ENCODE measurements at places on chromosomes 13 and 19.

DNA sequence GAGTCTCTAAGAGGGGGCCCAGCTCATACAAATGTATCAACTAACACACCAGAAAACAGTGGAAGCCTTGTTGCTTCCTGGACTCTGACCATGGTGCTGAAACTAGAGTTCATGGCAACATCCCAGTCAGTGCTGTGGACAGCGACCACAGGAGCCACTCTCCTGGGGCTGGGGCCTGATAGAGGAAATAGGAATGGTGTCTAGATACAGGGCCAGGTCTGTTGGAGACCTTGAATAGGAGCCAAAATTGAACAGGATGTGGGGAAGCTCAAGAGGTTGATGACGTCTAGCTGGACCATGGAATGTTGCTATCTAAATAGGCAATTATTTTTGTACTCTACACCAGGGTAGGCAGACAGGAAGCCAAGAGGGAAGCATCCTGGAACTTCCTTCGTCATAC, 21.7 kb downstream of the LILRB4 start:
- no peak for DNase-seq

GRCh38 chr13:85312071-85312470, 487.1 kb downstream of the SLITRK6 start:
- no peak for DNase-seq

DNA sequence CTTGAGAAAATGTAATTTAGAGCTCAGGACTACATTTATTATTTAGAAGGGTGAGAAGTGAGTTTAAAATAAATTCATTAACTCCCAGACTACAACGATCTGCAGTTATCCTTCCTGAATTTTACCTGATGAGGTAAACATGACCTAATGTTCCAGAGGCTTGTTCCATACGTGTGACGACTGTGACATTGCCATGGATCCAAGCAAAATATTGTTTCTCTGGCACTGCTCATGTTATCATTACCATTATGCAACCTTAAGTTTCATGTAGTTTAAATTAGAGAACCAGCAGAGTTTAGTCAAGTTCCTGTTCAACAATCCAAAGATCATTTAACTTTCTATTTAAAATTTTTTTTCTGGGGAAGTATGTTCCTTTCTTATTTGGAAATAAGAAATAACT, 279.6 kb downstream of the KLF5 start:
- no peak for DNase-seq

DNA sequence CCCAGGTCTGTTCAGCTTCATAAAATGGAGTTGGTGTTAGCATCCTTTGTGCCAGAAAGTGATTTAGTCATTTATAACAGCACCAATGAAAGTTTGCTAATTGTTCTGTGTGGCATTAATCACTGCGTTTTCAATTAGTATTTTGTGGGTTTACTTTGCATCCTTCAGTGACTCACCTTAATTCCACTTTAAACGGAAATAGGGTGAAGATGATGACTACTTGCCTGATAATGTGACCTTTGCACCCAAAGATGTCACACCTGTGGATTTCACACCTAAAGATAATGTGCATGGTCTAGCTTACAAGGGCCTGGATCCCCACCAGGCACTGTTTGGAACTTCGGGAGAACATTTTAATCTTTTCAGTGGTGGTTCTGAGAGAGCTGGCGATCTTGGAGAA, 15.0 kb downstream of the GPATCH1 start:
- DNase-seq = no peak

- DNase-seq = no peak
These were observed 92.3 kb downstream of the TUBA3C start for GRCh38 chr13:19089315-19089714.

- no peak for DNase-seq
These were observed 449.7 kb downstream of the IRS2 start for GRCh38 chr13:109336730-109337129.

DNA sequence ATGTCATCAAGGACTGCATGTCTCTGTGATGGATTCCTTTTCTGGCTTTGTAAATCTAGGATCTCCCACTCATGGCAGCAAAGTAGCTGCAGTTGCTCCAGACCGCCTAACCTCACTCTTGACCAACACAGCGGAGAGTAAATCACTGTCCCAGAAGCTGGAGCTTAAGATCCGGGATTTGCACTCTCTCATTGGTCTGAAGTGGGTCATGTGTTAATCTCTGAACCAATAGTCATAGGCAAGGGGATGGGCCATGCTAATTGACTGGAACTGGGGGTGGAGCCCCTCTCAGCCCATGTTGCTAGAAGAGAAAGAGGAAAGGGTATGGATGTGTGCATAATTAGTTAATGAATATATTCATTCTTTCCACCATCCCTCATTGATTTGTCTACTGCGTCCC, 34.0 kb downstream of the VAV1 start:
- no peak for DNase-seq

- no peak for DNase-seq
These were observed 49.2 kb upstream of the RCBTB2 start for GRCh38 chr13:48582084-48582483.

- DNase-seq = no peak
These were observed 13.6 kb downstream of the DLEU7 start for GRCh38 chr13:50829896-50830295.

GRCh38 chr19:55166530-55167268, at the start of gene DNAAF3:
Gene DNAAF3, minus strand, starts transcription at chr19:55166613. Its CDS starts 200 bp downstream, at chr19:55166413.
- DNase-seq = peak; percentile 81

Measured in activated CD4-positive, alpha-beta T cell treated with anti-CD3 and anti-CD28 coated beads, Interleukin-2, amount 50 U/mL, for 48 hours (primary cell).